ENCODE measurements at places on chromosomes 1 and 21.

- DNase-seq: no peak
Measured at GRCh38 chr1:93963585-93963984, 54.4 kb upstream of the GCLM start.

GRCh38 chr21:28148400-28149064, 844.1 kb downstream of the LTN1 start:
- DNase-seq: no peak

GRCh38 chr1:203598752-203599151, 27.9 kb upstream of the ATP2B4 start:
- peak; percentile 57 for DNase-seq

- DNase-seq: no peak
Measured at GRCh38 chr1:87115317-87115890, 201.0 kb downstream of the HS2ST1 start.

DNA sequence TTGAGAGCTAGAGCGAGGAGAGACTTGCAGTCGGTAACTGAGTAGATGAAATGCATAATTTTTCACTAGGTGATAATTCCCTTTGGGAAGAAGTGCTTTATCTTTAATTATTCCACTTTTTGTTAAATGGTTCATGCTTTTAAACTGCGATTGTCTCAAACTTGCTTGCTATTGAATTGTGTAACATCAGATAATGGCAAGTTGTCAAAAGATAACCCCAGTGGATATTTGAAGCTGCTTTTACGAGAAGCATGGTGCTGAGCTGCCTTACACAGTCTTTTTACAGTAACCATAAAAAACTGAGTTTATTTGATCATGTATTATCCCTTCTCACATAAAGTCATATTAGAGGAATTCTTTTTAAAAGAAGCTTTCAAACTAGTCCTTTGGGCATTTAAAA, 30.2 kb downstream of the TMEM50B start:
- no peak for DNase-seq

DNA sequence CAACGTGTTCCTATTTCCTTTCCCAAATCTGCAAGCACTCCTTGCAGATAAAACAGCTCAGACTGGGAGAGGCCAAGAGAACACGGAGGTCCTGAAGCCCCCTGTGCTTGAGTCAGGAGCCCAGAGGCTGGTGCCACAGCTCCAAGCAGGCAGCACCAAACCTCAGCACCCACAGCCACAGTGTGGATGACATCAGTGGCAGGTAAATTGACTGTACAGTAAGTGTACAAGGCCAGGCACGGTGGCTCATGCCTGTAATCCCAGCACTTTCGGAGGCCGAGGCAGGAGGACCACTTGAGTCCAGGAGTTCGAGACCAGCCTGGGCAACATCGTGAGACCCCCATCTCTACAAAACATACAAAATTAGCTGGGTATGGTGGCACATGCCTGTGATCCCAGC, 1.9 kb upstream of the COL6A1 start:
- DNase-seq: peak; percentile 2

- no peak for DNase-seq
Measured at GRCh38 chr1:161162052-161162451, 2.8 kb downstream of the USP21 start.

DNA sequence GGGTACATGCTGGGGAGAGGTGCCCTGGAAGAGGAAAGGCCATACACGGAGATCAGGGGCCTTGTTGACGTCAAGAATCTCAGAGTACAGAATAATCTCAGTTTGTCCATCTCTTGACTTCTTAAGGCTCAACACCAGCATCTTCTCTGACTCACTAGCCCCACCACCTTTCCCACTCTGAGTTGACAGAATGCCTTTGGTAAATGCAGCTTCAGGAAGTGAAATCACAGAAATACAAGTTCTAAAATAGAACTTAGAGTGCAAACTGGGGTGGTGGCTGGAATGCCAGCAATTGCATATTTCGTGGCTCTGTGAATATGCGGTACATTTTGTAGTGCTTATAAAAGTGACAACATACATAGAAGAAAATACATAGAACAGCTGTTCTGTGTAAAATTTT, 1.6 kb downstream of the COG2 start:
- no peak for DNase-seq

DNA sequence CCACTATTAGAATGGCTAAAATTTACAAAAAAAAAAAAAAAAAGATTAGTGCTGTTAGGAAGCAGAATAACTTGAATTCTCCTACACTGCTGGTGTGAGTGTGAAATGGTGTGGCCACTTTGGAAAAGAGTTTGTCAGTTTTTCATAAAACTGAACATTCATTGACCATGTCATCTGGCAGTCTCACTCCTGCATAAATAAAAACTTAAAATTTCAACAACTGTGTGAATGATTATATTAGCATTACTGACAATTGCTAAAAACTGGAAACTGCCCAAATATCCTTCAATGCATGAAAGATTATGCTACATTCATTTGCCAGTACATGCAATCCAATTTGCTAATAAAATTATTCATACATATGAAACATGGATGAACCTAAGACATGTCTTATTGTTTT, 570.9 kb downstream of the NEGR1 start:
- DNase-seq: no peak

- no peak for DNase-seq
Measured at GRCh38 chr1:56447823-56448222, 131.5 kb downstream of the PLPP3 start.

- DNase-seq: no peak
Measured at GRCh38 chr1:19193004-19193403, 17.1 kb downstream of the UBR4 start.

DNA sequence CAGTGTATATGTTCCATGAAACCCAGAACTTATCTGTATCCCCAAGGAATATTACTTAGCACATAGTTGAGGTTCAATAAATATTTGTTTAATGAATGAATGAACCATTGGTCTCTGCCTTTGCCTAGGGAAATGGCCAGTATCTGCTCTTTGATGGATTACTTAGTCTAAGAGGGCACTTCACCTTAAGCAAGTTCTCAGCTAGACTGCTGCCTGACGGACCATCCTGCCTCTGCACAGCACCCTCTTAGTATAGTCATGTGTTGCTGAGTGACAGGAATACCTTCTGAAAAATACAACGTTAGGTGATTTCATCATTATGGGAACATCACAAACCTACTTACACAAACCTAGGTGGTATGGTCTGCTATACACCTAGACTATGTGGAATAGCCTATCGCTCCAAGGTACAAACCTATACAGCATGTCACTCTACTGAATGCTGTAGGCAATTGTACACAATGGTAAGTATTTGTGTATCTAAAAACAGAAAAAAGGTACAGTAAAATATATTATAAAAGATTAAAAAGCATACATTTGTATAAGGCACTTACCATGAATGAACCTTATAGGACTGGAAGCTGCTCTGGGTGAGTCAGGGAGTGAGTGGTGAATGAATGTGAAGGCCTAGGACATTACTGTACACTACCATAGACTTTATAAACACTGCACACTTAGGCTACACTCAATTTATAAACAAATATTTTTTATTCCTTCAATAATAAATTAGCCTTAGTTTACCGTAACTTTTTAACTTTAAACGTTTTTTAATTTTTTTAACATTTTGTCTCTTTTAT, 83.7 kb upstream of the LRRC8D start:
- DNase-seq: no peak

DNA sequence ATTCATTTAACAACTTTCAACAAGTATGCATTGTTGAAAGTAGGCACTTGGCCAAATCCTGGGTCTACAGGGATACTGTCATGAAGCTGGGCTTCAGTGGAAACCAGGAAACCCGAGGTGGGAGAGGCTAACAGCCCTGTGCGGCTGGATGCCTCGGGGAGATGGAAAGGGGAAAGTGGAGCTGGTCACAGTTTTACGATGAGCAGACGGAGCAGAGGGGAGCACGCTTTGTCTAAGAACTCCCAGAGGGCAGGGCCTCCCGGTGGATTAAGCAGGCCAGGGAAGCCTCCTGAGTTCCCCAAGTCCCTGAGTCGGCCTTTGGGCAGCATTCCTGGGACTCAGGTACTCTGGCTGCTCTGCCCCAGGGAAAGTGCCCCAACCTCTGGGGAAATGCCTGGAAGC, 23.8 kb downstream of the STUM start:
- DNase-seq: no peak

DNA sequence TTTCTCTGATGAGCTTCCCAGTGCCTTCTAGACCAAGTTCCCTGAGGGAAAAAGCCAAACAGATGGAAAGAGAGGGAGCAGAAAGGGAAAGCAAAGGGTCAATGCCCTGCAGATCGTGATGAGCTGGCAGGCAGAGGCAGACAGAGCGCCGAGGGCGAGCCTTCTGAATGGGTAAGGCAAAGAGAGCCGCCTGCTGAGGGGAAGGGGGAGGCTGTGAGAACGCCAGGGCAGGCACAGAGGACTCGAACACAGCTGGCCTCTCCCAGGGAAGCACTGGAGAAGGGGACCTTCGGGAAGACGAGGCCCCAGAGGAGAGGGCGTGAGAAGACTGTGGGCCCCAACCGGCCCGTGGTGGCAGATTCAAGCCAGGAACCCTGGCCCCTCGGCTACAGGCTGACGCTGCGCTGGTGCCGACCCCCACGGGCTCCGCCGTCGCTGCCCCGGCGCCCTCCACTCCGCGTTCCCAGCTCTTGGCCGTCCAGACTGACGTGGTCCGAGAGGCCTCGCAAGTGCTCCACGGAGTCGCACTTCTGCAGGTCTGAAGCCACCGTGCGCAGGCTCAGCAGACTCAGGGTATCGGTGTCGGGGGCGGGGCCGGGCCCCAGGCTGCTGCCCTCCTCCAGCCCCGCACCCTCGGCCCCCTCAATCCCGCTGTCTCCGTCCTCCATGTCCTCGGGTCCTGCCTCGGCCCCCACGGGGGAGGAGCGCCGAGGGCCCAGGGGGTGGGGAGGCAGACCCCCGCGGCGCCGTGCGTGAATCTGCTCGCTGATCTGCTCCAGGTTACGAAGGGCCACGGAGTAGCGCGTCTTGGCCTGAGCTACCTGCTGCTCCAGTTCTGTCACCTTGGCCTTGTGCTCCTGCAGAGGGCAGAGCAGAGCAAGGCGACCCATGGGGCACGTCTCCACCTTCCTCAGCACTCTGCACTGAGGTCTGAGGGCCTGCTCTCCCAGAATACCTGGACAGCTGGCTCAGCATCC, 13.9 kb downstream of the SH3BP5L start:
- no peak for DNase-seq

GRCh38 chr1:51877434-51878307, 856 bp downstream of the NRDC start:
- DNase-seq: no peak

GRCh38 chr1:18362150-18362549, 118.6 kb upstream of the KLHDC7A start:
- DNase-seq: no peak

- DNase-seq: no peak
Measured at GRCh38 chr1:164843743-164844500, 284.9 kb downstream of the PBX1 start.

DNA sequence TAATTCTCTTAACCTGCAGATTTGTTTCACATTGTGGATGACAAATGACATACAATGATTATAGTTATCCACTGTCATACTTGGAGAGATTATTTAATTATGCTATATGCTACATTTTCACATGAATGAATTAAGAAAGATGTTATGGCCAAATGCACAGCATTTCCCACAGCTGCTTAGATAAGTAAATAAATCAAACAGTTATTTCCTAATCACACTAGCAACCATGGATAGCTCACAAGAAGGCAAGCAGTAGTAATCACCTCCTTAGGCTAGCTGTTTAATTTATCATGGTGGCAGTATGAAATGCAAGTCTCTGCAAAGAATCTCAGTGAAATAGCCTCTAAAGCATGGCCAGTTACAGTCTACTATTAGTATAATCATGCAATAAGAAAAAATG, 1581.5 kb downstream of the NCAM2 start:
- DNase-seq: no peak

- DNase-seq: no peak
Measured at GRCh38 chr1:38605063-38605462, 254.5 kb downstream of the RRAGC start.

- DNase-seq: no peak
Measured at GRCh38 chr1:109996476-109996875, 11.9 kb downstream of the AHCYL1 start.

GRCh38 chr1:81967951-81968350, 167.2 kb downstream of the ADGRL2 start:
- DNase-seq: no peak

DNA sequence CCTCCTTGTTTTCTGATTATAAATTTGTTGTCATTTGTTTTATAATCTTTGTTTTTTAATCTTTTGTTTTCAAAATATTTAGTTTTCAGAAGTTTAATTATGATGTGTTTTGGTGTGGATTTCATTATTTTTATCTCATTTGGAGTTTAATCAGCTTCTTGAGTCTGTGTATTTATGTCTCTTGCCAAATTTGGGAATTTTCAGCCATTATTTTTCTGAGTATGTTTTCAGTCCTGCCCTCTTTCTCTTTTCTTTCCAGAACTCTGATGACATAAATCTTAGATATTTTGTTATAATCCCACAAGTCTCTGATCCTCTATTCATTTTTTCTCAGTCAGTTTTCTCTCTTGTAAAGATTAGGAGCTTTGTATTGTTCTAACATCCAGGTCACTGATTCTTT, 89.8 kb downstream of the RHOU start:
- DNase-seq: no peak

DNA sequence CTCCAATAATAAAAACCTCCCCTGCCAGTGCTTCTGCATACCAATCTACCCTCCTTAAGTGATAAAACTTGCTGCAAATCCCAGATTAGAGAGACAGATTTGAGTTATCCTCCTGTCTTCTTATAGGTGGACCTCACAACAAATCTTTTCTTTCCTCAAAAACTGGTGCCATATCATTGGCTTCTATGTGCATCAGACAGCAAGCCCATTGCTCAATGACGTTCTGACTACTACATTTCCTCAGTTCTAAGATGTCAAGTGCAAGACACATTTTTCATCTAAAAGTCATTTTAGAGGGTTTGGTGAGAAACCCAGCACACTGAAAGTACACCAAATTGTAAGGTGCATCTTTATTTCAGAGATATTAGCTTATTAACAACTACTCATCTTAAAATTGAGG, 107.8 kb upstream of the VAV3 start:
- DNase-seq: no peak

DNA sequence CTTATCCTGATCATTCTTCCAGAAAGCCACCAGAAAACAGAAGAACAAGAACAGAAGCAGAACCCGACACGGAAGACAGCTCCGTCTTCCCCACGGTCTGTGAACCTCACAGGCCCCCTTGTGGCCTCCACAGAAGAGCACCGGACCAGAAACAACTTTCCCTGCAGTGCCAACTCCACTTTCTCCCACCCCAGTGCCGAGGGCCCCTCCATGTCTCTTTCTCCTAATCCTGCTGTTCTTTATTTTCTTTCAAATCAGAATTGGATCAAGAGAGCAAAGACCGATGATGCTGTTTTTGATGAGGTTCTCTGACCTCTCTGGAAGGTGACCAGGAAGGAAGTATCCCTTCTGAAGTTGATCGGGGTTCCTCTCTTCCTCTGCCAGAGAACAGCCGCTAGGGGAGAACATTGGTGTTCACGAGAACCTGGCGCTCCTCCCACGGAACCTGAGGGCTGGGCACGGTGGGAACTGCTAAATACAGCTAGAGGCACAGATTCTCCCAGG, 58.9 kb upstream of the CTTNBP2NL start:
- peak; percentile 34 for DNase-seq

GRCh38 chr1:59885160-59885832, 41.3 kb downstream of the CYP2J2 start:
- DNase-seq: no peak

- DNase-seq: no peak
Measured at GRCh38 chr1:89129911-89130310, 4.0 kb upstream of the GBP2 start.

- DNase-seq: peak; percentile 62
Measured at GRCh38 chr1:234955107-234955731, 173.4 kb downstream of the TOMM20 start.
